ENCODE measurements at places on chromosomes 12 and 14.

GRCh38 chr14:33714527-33715226 lies 236.2 kb downstream of the EGLN3 start:
- no peak for DNase-seq

DNA sequence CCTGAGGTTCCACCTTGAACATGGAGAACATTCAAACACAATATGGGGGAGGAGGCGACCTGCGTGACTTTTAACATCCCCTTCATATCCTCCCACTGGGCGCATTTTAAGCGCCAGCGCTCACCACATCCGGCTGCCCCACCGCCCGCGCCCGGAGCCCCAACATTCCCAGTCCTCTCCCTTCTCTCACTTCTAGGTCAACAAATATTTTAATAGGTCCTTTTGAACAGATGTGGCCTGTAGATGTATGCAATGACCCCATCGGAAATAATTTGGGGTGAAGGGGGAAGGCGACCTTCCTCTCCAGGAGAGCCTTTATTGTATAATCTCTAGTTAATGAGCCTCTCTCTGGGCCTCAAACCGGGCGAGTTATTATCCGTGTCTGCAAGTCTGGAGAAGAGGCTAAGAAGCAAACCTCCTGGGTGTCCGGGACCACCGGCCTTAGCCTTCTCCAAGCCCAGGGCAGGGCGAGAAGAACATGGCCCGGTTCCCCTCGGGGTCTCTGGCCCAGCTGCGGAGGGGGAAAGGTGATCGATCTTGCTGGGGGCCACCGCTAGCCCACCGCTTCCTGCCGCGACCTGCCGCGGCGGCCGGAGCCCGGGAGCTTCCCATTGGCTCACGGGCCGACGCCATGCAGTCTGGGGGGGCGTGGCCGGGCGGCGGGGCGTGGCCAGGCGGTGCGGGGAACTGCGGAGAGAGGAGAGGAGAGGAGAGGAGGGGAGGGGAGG lies 83.2 kb upstream of the HMGA2 start:
- DNase-seq: no peak

DNA sequence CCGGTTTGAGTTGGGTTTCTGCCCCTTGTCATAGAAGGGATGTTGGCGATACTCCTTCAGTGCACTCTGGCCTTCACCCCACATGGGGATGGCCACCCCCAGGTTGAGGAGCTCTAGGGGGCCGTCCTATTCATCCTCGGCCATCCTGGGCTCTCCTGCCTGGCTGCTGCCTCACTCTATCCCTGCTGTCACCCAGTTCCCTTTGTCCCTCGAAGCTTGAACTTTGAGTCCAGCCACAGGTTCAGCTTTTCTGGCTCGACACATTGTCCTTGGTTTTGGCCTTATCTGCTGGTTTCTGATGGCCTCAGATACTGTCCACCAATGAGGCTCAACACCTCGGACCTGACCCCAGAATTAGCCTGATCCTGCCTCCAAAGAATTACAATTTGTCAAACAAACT lies 58.6 kb downstream of the C14orf132 start:
- no peak for DNase-seq

DNA sequence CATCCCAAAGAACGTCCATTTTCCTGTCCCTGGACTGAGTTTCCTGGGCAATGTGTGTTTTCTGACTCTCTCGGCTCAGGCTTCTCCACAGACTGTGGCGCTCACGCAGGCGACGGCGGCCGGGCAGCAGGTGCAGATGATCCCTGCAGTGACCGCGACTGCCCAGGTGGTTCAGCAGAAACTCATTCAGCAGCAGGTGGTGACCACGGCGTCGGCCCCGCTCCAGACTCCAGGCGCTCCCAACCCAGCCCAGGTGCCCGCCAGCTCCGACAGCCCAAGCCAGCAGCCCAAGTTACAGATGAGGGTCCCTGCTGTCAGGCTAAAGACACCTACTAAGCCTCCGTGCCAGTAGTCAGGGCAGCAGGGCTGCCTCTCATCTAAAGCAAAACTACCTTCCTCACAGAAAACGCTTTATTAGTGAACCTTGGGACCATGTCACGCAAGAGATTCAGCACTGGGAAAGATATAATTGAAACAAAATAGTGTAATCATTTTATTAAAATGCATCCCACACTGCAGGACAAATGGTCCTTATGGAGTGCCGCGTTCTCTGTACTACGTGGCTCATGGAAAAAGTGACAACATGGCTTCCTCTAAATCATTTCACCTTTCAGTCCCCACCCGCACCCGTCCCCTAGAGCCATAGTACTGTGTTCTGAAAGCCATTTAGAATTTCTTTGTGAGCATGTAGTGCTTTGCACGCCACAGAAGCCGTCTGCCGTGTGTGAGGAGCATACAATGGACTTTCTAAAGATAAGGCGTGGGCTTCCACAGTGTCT lies 66.6 kb downstream of the DDX51 start:
- DNase-seq: no peak

GRCh38 chr14:33532553-33532952 lies 418.3 kb downstream of the EGLN3 start:
- DNase-seq: no peak

DNA sequence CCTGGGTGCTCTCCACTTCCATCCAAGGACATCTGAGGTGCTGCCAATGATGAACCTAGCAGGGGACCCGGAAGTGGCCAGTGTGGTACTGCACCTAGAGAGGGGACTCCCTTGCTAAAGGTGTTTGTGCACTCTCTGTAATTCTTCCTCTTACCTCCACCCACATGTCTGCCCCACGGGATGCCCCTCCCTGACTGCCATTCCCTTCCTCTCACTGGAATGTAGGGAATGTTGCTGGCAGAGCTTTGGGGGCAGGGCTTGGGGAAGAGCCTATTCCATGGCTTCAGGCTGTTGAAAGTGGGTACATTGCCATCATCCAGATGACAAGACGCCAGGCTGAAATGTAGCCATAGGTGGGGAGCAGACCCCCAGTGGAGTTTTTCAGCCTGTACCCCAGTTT lies 153.2 kb downstream of the SMOC1 start:
- no peak for DNase-seq

DNA sequence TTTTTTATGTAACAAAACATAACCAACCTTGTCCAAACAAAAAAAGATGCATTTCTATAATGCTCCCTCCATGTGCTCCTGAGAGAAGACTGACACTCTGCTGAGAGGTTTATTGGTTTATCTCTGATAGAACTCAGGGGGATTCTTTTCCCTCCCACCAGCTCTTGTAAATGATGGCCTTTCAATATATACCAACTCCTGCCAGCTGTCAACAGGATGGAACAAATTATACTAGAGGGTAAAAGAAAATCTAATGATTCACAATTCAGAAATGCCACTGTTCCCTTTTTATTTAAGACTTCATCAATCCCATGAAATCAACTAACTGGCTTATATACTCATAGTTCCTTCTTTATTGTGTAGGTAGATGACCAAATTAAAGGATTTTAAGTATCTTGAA lies 25.4 kb downstream of the PSMC1 start:
- no peak for DNase-seq

- DNase-seq: no peak
Observed at GRCh38 chr12:104827587-104827986, 130.5 kb downstream of the SLC41A2 start.

- DNase-seq: no peak
Observed at GRCh38 chr14:31283578-31284252, 76.1 kb upstream of the HECTD1 start.

DNA sequence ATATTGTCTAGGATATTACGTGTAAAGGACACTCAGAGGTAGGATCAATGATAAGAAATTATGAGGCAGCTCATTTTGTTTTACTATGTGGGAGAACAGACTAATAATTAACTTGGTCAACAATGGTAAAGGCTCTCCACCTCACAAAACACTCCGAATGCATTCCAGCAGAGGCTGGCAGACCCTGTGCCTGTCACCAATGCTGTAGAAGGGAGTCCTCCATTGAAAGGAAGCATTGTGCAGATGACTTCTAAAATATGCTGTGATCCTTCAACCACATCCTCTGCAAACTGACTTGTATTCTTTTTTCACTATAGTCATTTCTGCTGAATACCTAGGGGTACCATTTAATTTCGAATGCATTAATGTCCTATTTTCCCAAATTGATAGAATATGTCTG lies 119.6 kb upstream of the EEA1 start:
- DNase-seq: no peak

GRCh38 chr12:102726686-102727085 lies 190.4 kb downstream of the PAH start:
- no peak for DNase-seq

GRCh38 chr12:52698651-52699340 lies 4.5 kb downstream of the KRT77 start:
- no peak for DNase-seq

- no peak for DNase-seq
Observed at GRCh38 chr14:101628975-101629374, 67.7 kb downstream of the DIO3 start.

DNA sequence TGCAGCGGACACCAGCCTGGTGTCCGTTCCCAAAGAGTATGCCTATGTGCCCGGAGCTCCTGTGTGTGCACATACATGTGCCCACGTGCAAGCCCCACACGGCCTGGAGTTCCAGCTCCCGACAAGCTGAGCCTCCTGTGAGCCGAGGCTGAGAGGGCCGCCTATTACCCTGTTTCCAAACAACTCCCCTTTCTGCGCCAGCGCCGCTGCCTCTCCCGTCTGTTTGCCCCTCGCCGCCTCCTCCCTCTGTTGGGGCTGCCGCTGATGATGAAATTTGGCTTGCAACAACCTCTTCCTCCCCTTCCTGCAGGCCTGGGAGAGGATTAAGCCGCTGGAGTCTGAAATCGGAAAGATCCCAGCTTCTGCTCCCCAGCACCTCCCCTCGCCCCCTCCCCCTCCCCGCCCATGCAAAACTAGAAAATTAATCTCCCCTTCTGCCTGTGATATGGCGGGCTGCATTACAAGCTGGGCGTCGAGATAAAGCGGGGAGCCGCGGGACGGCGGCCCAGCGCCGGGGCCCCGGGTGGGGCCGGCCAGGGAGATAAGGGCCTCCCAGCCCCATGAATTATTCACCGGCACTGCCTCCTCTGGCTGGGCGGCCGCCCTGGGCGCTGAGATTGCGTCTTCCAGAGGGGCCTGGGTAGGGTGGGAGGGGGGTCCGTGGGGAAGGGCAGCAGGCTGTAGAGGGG lies 6.8 kb upstream of the ASIC1 start:
- no peak for DNase-seq

DNA sequence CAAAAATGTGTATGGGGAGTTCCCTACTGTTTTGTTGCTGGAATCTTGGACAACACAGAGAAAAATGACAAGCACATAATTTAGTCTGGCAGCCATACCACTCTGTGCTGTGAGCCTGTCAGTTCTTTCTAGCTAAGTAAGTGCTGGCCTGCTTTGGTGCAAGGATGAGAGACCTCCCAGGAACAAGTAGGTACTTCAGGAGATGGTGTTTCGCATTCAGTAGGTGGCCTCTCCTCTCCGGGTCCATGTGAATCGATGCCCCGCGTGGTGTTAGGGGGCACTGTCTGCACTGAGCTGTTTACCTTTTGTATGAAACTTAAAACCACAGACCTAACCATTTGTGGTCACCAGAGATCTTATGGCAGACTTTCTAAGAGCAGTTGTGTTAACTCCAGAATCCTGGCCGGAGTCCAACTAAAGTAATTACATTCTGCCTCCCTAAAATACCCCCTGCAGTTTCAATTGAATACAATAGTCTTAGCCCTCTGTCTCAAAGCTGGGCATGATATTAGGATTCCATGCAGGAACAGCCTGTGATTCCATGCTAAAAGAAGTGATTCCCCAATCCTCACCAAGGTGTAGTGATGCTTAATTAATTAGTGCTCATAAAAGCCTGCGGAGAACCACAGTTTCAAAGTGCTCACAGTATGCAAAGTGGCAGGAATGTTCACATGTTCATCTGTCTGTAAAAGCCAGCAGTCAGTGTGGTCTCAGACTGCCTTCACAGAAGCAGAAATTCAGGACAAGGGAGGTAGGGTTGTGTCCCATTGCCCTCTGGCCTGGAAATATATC lies 64.2 kb downstream of the LLPH start:
- DNase-seq: no peak

DNA sequence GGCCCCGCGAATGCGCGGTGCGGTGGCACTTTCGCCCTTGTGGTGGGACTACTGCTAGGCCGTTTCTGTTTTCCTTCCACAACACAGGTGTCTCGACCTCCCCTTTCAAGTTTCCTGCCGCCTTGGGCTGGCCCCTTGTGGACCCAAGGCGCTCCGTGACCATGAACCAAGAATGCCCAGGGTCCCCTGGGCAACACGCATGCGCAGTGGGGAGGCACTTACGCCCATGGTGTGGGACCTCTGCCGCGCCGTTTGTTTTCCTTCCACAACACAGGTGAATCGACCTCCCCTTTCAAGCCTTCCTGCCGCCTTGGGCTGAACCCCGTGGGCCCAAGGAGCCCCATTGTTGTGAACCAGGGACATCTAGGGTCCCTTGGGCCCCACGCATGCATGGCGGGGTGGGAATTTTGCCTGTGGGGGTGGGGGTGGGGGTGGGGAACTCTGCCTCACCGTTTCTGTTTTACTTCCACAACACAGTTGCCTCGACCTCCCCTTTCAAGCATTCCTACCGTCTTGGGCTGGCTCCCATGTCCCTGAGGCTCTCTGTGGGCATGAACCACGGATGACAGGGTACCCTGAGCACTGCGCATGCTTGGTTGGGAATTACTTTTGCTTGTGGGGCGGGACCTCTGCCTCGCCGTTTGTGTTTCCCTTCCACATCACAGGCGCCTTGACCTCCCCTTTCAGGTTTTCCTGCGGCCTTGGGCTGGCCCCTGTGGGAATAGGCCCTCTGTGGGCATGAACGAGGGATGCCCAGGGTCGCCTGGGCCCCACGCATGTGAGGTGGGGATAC lies 355.1 kb downstream of the ALG10 start:
- DNase-seq: no peak

GRCh38 chr14:33612197-33612505 lies 338.7 kb downstream of the EGLN3 start:
- no peak for DNase-seq

DNA sequence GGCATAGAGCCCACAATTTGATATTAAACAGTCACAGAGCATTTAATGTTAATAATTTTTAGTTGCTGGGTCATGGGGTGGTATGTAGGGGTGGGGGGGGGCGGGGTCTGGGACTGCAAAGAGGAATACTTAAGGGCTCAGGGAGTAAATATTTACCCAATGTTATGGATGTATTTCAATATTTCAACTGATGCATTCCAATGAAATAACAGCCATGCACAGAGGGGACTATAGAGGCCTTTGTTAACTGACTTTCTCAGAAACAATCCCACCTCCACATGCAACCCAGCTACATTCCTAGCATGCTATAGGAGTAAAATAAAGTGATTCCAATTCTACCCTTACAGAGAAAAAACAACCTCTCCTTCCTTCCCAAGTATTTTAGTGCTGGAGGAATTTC lies 7.9 kb upstream of the BBS10 start:
- no peak for DNase-seq

DNA sequence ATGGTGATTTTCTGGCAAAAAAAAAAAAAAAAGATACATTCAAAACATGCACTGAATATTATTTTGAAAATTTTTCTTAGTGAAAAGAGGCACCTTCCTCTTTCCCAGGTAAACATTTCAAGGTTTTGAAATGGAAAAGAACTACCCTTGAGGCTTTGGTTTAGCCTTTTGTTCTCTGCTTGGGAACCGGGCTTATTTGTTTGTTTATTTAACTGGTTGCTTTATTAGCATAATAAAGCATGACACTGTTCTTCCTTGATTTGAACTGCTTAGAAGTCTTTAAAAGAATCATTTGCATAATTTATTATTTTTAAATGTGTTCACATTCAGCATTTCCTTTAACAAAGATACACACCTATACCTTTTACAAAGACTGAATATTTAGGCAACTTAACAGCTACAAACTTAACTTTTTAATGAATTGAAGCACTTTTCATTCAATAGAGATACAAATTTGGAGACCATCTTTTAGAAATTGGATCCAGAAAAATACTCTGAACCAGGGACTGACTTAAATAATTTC lies 174.5 kb downstream of the FBXL14 start:
- no peak for DNase-seq

Data from NCI-H2081 (cell line).